Inflammatory macrophage treated with lipopolysaccharide for 4 hours (primary cell): ENCODE measurements at places on chromosomes 3 and 15.

DNA sequence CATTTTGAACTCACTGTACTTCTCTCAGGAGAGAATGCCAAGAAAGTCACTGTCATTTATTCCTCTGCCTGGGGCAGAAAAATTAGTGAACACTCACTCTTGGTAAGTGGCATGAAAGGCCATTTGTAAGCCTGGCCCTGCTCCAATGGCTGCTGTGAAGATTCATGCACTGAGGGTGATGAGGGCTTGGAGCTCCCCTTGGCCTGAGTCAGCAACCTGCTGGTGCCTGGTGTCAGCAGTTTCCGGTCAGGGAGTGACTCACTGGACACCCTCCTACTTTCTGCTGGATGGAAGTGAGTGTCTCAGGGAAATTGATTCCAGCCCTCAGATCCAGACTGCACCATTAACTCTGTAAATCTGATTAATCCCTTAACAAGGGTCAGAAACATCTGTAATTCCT lies 37.6 kb downstream of the TRA2B start:
- peak; percentile 85 for DNase-seq

DNA sequence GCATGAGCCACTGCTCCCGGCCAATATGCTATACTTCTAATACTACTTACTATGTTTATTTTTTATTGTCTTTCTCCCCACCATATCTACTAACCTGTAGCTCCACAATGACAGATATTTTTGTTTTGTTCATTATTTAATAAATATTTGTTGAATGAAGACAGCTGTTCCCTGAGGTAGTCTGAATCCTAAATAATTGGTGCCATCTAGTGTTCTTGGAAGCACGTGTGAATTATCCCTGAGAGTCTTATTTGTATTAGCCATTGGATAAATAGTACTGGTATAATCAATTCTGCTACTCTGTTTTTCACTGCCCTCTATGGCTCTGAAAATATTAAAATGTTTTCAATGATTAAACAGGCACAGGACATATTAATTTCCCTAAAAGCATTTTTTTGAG lies 5.6 kb upstream of the APPL1 start:
- no peak for DNase-seq

GRCh38 chr15:61467823-61468222 lies 238.7 kb upstream of the RORA start:
- DNase-seq, result no peak

DNA sequence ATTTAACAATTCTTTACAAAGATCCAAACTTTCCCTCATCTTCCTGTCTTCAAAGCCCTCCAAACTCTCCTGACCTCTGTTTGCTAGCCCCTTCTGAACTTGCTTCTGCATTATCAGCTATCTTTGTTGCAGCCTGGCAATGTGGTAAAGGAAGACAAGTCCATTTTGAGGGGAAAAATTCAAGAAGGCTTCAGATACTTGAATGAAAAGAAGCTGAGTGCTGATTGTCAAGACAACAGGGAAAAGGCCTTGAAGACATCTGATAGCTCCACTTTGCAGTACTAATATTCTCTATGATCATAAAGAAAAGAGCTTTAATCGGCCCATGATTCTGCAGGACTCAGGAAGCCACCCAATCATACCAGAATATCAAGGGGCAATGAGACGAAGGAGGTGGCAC lies 91.8 kb downstream of the LMLN start:
- DNase-seq, result no peak

DNA sequence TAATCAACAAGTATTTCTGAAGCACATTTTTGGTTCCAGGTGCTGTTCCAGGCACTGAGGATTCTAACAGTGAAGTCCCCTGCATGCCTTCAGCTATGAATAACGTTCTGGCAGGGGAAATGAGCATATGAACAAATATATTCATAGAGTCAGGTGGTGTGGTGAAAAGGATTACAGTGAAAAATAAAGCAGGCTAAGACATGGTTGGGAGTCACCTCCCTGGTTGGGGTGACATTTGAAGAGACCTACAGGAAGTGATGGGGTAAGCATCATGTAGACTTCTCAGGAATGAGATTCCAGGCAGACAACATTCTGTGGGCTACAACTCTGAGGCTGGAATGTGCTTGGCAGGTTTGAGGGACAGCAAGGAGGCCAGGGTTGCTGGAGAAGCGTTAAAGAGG lies 15.0 kb downstream of the FRMD4B start:
- no peak for DNase-seq

- DNase-seq, result no peak
These were observed 4.7 kb downstream of the DTWD1 start for GRCh38 chr15:49625460-49626036.

- no peak for DNase-seq
These were observed 393.2 kb downstream of the ERC2 start for GRCh38 chr3:56075089-56075488.

DNA sequence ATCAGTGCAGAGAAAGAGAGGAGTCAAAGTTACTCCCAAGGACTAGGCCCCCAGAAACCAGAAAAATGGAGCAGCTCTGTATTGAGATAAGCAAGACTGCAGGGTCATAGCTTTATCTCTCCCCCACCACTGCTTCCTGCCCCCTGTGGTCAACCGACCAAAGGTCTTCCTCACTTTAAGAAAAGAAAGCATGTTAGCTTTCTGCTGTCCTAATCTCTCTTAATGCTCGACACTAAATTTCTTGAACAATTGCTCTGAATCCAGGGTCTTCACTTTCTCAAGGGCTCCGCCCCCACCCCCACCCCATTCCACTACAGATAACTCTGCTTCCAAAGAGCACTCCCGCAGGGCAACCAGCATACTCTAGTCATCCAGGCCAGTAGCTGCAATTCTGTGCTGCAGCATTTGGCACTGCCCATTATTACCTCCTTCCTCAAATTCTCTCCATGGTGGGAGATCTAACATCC lies 31.9 kb downstream of the TNIK start:
- DNase-seq, result peak; percentile 20

DNA sequence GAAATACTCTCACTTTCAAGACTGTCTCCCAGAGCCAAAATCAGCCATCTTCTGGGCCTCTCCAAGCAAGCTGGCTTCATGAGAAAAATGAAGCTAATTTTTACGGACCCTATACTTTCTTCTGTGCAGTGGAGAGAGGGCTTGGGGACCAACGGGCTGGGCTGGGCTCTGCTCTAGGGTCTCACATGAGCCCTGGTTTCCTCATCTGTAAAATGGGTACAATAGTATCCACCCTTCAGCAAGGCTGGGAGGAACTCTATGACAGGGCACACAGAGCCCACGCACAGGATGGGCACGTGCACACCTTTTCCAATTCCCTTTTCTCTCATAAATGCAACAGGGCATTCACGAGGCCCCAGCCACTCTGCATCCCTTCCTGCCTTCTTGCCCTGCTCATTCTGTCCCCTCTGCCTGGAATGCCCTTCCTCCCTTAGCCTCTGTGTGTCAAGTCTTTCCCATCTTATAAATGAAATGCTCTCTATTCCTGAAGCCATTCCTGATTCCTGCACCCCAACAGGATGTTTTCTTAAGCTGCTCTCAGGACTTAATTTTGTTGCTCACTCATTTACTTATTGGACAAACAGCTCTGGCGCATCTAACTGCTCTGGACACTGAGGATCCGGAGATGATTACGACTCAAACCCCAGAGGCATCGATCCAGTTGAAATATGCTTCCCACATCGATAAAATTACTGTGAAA lies 32.9 kb upstream of the SEC13 start:
- no peak for DNase-seq

- DNase-seq, result no peak
These were observed 890.6 kb upstream of the NR2F2 start for GRCh38 chr15:95439922-95440376.

- DNase-seq, result no peak
These were observed 85.1 kb downstream of the ZBTB20 start for GRCh38 chr3:115062009-115062408.

GRCh38 chr3:48084929-48085328 lies 68.7 kb upstream of the MAP4 start:
- DNase-seq, result no peak

DNA sequence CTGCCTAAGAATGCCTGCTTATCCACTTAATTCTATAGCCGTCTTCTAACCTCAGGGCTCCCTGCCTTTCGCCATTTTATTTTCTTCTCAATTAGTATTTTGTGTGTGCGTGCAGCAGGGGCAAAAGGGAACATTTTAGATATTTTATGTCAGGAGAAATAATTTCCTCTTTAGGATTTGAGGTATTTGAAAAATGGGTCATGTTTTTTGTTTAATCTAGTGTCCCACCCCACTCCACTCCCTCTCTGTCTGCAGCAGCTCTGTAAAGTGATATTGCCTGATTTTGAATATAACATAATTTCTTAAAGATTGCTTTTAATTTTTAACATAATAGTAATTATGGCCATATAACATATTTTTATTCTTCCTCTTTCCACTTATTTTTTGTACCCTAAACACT lies 593.2 kb upstream of the DPPA4 start:
- no peak for DNase-seq

DNA sequence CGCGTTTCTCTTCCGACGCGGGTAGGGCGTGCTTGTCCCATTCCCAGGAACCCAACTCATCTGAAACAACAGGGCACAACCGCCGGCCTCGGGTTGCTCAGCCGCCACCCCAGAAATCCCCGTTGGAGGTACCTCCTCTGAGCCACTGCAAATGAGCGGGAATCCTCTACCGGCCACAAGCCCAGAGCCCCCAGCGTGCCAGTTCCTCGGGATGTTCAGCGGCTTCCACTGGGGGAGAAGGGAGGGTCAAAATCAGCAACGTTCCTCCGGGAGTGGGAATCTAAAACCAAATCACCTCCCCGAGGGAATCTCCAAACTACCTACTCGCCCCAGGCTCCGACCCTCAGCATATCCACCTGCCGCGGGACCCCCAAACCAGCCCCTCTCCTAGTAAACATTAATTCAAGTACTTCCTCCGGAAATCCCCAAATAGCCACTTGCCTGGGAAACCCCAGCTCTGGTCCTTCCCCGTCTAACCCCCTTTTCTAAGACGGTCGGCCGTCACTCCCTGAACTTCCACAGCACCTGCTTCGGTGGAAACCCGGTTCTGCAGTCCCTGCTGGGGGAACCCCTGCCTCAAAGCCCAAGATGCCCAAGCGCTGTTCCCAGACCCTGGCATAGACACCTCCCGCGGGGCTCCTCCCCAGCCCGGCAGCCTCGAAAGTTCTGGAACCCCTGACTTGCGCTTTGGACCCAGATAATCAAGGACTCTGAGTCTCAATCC lies 887 bp downstream of the OXTR start:
- no peak for DNase-seq

- no peak for DNase-seq
These were observed 11.2 kb downstream of the EXD1 start for GRCh38 chr15:41219381-41219780.

DNA sequence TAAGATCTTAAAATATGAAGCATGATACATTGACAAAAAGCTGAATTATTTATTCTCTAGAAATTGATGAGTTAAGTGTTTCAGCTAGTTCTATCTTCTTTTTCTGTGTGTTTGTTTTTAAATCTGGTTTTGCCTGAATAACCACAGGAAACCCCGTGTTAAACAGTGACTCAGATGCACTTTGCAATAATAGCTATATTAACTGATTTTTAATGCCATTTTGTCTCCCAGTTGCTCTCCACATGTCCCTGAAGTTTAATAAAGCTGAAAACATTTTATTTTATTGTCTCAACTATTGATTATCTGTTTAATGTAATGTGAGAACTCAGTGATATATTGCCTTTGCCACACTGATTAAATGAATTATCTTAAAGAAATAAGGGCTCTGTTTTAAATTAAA lies 42.8 kb upstream of the ROBO1 start:
- DNase-seq, result no peak

- peak; percentile 34 for DNase-seq
These were observed 971 bp downstream of the CPOX start for GRCh38 chr3:98592345-98592935.

DNA sequence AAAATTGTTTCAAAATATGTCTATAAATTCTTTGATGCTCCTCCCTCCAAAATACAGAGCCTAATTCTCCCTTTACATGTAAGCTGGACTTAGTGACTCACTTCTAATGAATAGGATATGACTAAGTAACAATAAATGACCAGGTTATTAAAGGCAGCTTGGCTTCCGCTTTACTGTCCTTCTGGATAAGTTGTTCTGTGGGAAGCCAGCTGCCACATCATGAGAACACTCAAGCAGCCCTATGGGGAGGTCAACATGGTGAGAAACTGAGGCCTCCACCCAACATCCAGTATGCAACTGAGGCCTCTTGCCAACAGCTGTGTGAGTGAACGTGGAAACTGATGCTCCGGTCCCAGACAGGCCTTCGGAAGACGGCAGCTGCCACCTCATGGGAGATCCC lies 247.3 kb upstream of the CHRM5 start:
- DNase-seq, result peak; percentile 58

- DNase-seq, result no peak
These were observed 70.0 kb downstream of the NLGN1 start for GRCh38 chr3:173467501-173467900.

GRCh38 chr3:123568875-123569274 lies 16.0 kb downstream of the HACD2 start:
- DNase-seq, result no peak

DNA sequence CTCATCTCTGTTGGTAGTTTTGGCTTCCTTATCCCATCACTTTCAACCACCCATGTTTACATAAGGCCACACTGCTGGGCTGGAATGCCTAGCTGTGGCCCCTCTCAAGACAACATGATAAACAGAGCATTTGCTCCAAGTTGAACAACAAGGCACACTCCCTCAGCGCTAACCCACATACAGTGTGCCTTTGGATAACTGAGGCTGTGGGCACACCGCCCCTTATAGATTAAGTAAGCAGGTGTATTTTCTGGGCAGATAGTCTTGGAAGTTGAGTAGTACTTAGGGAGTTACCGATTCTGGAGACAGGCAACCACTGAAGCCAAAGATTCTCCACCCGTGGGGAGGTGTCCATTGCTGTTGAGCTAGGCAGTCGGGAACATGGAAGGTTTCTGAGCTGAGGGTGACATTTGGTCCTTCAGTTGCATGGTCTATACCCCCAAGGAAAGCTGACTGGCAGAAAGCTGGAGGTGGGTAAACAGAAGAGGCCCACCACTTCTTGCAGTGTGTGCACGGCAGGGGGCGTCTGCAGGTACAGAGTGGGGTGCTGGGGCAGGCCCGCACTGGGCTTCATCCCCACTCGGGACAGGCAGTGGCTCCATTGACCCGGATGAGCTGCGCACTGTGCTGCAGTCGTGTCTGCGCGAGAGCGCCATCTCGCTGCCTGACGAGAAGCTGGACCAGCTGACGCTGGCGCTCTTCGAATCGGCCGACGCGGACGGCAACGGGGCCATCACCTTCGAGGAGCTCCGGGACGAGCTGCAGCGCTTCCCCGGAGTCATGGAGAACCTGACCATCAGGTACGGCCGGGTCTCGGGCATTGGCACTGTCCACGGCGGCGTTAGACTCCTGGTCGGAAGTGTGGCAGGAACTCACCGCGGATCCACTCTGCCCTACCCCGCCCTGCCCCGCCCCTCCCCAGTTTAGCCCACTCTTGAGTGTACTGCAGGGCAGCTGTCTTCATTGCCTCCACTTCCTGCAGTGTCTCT lies 16.8 kb downstream of the NOX5 start:
- peak; percentile 57 for DNase-seq

GRCh38 chr3:187929112-187929816 lies 184.0 kb upstream of the BCL6 start:
- DNase-seq, result no peak

DNA sequence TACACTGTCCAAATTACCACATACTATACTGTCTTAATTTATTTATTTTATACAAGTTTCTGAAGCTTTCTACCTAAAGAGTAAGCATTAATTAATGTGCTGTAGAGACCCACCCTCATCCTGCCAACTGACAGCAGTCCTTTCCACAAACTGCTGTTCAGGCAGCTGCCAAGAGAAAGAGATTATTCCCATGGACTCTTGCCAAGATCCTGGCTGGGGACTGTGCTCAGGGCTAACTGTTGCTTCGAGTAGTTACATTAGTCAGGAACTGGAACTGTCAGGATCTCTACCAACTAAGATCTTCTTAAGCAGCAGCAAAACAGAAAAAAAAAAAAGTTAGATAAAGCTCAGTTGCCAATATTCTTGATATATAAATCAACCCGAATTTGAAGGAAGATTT lies 398.8 kb downstream of the MECOM start:
- DNase-seq, result no peak
